ENCODE measurements at places on chromosomes 5 and 9. TPM values are rescaled to one million over a fixed set of nuclear protein-coding genes. Genes with fewer than 3 reads are reported as not detected.
A peak's percentile ranks its signal among the peaks of the same experiment; 100 is the strongest.

The LMAN2 gene
- 179 TPM for total RNA-seq

DNA sequence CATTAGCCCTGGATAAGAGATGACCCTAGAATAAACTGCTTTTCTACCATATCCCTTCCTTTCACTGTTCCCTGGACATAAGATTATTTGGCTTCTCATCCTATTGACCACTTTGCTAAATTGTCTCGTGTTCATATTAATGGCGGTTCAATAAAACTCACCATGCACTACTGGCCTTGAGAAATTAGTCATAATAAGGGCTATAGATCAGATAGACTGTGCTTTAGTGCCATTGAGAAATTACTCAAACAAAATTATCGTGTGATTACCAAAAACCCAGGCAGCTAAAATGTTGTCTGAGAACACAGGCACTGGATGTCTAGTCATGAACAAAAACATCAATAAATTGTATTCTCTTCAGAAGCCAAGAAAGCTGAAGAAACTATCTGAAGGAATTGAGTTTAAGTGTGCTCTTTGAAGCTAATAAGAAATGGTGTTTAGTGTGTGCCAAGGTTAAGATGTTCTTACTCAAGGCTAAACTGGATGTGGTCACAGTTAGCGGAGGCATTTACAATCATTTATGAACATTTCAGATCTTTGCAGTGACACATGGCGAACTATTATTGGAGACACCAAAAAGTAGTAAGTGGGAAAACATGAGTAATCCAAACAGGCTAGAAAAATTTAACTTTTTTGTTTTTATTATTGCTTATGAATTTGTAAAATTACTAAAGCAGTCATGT is 460.4 kb upstream of the RORB start:
- H3K4me3 ChIP-seq = no peak overlapping the region
- no peaks in the 10 kb centered on the region for H3K4me1 ChIP-seq
- no peak overlapping the region for H3K27ac ChIP-seq
- H3K27me3 ChIP-seq = no peaks in the 10 kb centered on the region
- DNase-seq = no peak

DNA sequence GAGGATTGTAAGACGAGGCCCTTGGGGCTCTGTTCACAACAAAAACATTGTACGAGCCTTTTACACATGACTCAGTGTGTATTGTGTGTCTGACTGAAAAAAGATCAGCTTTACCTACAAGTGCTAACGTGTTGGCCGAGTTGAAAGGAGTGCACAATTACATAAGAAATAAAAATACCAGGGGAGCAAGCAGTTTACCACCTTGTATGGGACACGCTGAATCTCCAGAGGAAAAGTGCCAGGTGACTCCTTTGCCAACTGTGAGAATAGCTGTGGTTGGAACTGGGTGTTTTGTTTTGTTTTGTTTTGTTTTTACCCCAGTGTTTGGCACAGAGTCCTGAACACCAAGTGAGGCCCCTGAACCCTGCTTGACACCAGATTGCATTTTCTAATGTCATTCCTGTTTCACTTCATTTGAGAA is 32.8 kb upstream of the ZSWIM6 start:
- H3K36me3 ChIP-seq = no peaks in the 10 kb centered on the region
- H3K27me3 ChIP-seq = no peaks in the 10 kb centered on the region
- peaks cover 19% of the 10 kb centered on the region for H3K4me1 ChIP-seq
- DNase-seq = no peak
- no peak overlapping the region for H3K4me3 ChIP-seq

DNA sequence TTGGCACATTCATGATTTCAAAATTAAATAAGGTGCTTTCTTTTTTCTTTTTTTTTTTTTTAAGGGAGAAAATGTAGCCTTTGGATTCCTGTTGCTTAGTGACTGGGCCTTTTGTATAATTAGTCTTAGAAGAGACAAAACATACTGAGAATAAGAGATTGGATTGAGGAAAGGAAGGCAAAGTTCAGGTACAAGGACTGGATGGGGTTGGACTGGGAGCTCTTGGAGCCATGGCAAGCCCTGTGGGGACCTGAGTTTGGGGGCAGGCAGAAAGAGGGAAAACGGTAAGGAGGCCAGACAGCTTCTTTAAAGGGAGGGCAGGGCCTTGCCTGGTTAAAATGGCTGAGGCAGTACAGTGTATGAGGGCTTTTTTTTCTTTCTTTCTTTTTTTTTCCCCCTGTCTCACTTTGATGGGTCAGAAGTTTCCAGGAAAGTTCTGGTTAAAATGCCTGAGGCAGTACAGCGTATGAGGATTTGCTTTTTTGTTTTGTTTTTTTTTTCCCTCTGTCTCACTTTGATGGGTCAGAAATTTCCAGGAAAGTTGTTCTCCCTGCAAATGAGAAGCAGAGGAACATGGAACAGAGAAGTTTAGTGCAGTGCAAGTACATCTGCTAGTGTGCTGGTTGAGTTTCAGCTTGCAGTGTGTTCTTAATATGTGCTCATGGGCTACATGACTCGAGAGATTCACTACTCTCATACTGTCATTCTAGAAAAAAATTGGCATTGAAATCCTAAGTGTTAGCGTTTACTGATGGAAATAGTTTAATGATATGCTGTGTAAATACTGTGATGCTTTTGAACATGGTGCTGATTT is 16.8 kb downstream of the SNX18 start:
- DNase-seq = no peak
- H3K27me3 ChIP-seq = no peaks in the 10 kb centered on the region
- peak overlapping the region; percentile 81 for H3K27ac ChIP-seq
- no peak overlapping the region for H3K4me3 ChIP-seq

The WDR38 gene
- not detected for total RNA-seq
